CD4-positive, alpha-beta T cell treated with Interferon alpha-2 for 1 hour (primary cell): ENCODE measurements at places on chromosomes 16 and 17.

DNA sequence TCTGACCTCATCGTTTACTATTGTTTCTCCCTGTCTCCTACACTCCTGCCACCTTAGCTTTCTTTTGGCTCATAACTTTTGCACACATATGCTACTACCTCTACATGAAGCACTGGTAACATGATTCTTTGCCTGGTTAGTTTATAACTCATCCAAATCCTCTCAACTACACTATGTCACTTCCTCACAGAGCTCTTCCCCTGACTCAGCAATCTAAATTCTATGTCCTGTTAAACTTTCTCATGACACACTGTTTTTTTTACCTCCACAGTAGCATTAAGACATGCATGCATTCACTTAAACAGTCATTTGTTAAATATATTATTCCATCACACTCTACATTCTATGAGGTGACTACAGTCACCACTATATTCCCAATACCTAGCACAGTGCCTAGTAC, 19.7 kb downstream of the APPBP2 start:
- DNase-seq, result no peak

- no peak for DNase-seq
These were observed 28.0 kb downstream of the NFATC3 start for GRCh38 chr16:68113059-68113761.

GRCh38 chr16:10971560-10971961, 27.2 kb downstream of the CLEC16A start:
- peak; percentile 28 for DNase-seq

DNA sequence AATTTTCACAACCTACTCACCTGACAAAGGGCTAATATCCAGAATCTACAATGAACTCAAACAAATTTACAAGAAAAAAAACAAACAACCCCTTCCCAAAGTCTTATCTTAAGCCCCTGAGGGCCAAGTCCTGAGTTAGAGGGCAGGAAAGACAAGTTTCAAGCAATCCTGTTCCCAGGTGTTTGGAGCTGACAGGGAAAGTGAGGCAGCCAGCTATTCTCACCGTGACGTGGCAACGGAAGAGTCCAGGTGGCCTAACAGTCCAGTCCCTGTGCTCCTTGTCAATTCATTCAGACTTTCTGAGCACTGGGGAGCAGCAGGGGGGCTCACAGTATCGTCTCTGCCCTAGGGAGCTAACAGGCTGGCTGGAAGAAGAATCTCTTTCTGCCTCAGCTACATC, 89.7 kb upstream of the RCVRN start:
- DNase-seq, result no peak

DNA sequence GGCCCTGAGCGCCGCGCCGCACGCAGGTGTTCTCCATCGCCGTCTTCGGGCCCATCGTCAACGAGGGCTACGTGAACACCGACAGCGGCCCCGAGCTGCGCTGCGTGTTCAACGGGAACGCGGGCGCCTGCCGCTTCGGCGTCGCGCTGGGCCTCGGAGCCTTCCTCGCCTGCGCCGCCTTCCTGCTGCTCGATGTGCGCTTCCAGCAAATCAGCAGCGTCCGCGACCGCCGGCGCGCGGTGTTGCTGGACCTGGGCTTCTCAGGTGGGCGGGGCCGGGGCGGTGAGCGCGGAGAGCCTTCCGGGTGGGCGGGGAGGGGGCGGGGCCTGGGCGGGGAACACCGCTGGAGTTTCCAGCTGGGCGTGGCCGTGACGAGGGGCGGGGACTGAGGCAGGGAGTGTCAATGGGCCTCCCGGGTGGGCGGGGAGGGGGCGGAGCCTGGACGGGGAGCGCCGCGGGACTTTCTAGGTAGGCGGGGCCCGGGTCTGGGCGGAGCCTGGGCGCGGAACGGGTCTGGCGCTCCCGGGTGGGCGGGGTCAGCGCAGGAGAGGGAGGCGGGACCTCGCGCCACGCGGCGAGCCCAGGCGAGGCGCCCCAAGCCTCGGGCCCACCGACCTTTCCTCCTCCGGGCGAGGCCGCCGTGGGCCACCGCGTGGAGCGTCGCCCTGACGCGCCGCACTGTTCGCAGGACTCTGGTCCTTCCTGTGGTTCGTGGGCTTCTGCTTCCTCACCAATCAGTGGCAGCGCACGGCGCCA, 2.4 kb downstream of the SYNGR3 start:
- peak; percentile 99 for DNase-seq

- DNase-seq, result no peak
These were observed 43.6 kb downstream of the NLRC5 start for GRCh38 chr16:57032931-57033330.

- no peak for DNase-seq
These were observed 15.9 kb downstream of the VEZF1 start for GRCh38 chr17:57972151-57972550.

DNA sequence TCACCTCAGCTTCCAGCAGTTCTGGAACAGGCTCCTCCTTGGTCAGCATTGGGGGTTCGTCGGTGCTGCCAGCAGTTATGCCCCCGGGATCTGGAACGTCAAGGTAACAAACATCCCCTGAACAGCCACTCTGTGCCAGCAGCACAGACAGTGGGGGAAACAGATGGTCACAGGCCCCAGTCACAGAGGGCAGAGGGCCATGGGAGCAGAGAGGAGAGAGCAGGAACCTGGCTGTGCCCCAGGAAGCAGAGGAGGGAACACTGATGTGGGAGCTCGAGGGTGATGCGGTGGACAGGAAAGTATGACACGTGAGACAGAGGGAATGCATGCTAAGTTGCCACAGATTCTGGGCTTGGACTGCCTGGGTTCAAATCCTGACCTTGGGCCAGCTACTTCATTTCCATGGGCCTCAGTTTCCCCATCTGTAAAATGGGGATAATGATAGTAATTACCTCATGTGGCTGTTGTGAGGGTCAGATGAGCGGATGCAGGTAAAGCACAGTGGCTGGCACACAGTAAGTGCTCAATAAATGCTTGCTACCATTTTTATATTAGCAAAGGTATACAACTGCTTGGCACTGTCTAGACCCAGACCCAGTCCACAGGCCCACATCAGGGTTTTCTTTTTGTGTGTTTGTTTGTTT, 4.9 kb downstream of the BCL7C start:
- DNase-seq, result no peak

- DNase-seq, result no peak
These were observed 4.5 kb downstream of the ZNF646 start for GRCh38 chr16:31078597-31079341.

- no peak for DNase-seq
These were observed 18.8 kb downstream of the ADORA2B start for GRCh38 chr17:15963670-15964110.

DNA sequence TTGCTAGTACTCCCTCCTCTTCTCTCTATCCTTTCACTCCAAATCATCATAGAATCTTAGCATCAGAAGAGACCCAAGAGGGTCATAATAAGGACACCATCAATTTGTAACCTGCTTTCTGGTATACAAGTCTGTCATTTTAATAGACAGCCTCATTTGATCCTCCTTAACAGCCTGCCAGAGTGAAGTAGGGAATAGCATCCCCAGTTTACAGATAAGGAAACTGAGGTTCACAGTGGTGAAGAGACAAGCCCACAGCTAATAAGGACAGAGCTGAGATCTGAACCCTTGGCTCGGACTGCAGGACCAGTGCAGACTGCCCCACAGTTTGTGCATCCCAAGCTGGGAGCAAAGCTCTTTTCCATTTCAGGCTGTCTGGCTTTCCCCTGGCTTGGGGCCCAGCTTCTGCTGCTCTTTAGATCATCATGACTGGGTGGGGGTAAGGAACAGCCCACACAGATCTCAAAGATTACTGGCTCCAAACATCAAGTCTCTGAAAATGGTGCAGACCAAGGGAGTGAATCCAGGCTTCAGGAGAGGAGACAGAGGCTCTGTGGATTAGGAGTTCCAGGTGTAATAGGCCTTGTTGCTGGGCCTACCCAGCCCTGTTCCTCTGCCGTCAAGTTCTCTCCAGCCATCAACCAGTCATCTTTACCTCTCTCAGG, 10.3 kb upstream of the IGFBP4 start:
- no peak for DNase-seq

- no peak for DNase-seq
These were observed 14.6 kb downstream of the SREBF1 start for GRCh38 chr17:17822189-17822588.
